Mammary epithelial cell (primary cell): ENCODE measurements at places on chromosomes 2 and 18. TPM values are rescaled to one million over a fixed set of nuclear protein-coding genes. Genes with fewer than 3 reads are reported as not detected.

ICA1L gene
- 10.5 TPM for total RNA-seq

TMEM37 gene
- not detected for total RNA-seq

TWIST2 gene
- total RNA-seq, result 0.83 TPM

ALLC gene
- not detected in 2 replicates for total RNA-seq

EFEMP1 gene
- 179 and 183 TPM in 2 replicates for total RNA-seq

C2orf66 gene
- total RNA-seq, result 0.50 TPM

ACVR1C gene
- 0.21 and 0.27 TPM in 2 replicates for total RNA-seq

DNAH7 gene
- total RNA-seq, result 1.0 TPM

MROH2A gene
- 0.50 TPM for total RNA-seq

TMEM247 gene
- total RNA-seq, result not detected in 2 replicates

FRZB gene
- 0.09 TPM in 1 of 2 replicates, not detected in the other for total RNA-seq

FEV gene
- not detected for total RNA-seq

HAAO gene
- total RNA-seq, result 0.67 TPM

ANKRD30B gene
- total RNA-seq, result not detected in 2 replicates

GALNT14 gene
- 12.7 TPM for total RNA-seq

ABCG8 gene
- total RNA-seq, result not detected

REG1A gene
- not detected in 2 replicates for total RNA-seq

MIB1 gene
- total RNA-seq, result 64.0 TPM

CYP27C1 gene
- 2.9 and 8.3 TPM in 2 replicates for total RNA-seq

ZSWIM2 gene
- not detected in 2 replicates for total RNA-seq

KLHL14 gene
- not detected in 2 replicates for total RNA-seq

KATNAL2 gene
- 0.33 TPM for total RNA-seq

POTEJ gene
- not detected in 2 replicates for total RNA-seq

TMEM169 gene
- 0.24 and 0.27 TPM in 2 replicates for total RNA-seq

TOGARAM2 gene
- not detected for total RNA-seq

LYPD6B gene
- total RNA-seq, result 0.33 and 2.1 TPM in 2 replicates

TMEM200C gene
- total RNA-seq, result 1.7 TPM

UPP2 gene
- total RNA-seq, result not detected in 2 replicates

IL1B gene
- total RNA-seq, result 5.0 TPM

HAUS1 gene
- total RNA-seq, result 12.3 TPM

SERPINB11 gene
- not detected in 2 replicates for total RNA-seq

VWC2L gene
- not detected for total RNA-seq

RTP5 gene
- total RNA-seq, result not detected

ST6GAL2 gene
- total RNA-seq, result not detected in 2 replicates

MTERF4 gene
- 21.7 TPM for total RNA-seq

DYSF gene
- total RNA-seq, result 18.3 and 28.9 TPM in 2 replicates

KANSL1L gene
- total RNA-seq, result 12.2 TPM

RAPGEF4 gene
- total RNA-seq, result 1.7 TPM

SP5 gene
- not detected in 2 replicates for total RNA-seq

EMILIN1 gene
- total RNA-seq, result 1.5 TPM

HOXD8 gene
- not detected for total RNA-seq

CYBRD1 gene
- 23.5 and 25.6 TPM in 2 replicates for total RNA-seq

CRYGD gene
- total RNA-seq, result not detected

CHN1 gene
- 4.5 TPM for total RNA-seq

NEU4 gene
- not detected for total RNA-seq

FBXO15 gene
- 0.33 TPM for total RNA-seq

GKN1 gene
- total RNA-seq, result 0.43 TPM in 1 of 2 replicates, not detected in the other

CD207 gene
- total RNA-seq, result not detected in 2 replicates

DES gene
- 0.33 TPM for total RNA-seq

GKN2 gene
- not detected in 2 replicates for total RNA-seq

CROCC2 gene
- not detected in 2 replicates for total RNA-seq

FSIP2 gene
- 1.1 and 3.0 TPM in 2 replicates for total RNA-seq

UGT1A8 gene
- under 0.01 TPM for total RNA-seq
